ENCODE measurements at places on chromosomes 11 and 22.

DNA sequence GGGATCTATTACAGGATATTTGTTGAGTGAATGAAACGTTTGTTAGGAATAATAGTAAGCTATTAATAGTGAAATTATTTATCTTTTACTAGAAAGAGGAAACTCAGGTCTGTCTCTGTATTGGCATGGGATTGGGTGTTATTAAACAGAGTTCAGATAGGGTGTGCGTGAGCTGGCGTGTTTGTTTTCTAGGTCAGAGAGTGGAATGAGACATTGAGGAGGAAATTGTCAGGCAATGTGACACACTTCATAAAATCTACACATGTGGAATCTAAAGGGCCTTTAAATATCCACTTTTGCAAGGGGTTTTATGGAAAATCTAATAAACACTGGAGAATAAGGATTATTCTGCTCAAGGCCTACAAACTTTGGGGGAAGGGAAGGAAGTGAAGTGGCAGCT, 552.9 kb downstream of the NTM start:
- DNase-seq, result no peak

DNA sequence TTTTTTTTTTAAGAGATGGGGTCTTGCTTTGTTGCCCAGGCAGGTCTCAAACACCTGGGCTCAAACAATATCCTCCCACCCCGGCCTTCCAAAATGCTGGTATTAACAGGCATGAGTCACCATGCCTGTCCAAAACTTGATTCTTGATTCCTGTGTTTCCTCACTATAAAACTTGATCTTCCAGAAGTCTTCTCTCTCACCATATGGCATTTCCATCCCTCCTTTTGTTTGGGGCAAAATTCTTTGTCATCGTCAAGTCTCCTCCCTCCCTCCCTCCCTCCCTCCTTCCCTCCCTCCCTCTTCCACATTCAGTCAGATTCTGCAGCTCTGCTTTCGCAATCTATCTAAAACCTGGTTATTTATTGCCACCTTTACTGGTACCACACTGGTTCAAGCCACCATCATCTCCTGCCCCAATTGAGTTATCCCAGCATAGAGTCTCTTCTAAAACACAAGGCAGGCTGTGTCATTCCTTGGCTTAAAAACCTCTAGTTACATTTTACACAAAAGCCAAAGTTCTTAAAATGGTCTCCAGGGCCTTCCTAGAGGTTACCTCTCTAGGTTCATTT, 65.0 kb upstream of the HORMAD2 start:
- DNase-seq, result no peak

DNA sequence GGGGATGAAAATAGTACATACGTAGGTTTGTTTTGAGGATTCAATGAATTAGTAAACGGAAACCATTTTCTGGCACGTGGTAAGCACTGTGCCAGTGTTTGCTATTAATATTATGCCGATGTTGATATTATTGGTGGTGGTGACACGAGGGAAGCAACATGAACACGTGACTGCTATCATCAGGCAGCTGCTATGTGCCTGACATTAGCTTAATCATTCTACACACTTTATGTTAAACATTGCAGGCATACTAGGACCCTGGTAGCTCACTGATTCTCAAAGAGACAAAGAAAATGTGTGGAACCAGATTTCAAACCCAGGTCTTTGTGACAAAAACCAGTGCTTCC, 656 bp downstream of the SRRD start:
- no peak for DNase-seq

GRCh38 chr11:40842750-40843339, 616.6 kb downstream of the LRRC4C start:
- no peak for DNase-seq

- DNase-seq, result no peak
These were observed 46.6 kb downstream of the GGTLC2 start for GRCh38 chr22:22691055-22691454.

DNA sequence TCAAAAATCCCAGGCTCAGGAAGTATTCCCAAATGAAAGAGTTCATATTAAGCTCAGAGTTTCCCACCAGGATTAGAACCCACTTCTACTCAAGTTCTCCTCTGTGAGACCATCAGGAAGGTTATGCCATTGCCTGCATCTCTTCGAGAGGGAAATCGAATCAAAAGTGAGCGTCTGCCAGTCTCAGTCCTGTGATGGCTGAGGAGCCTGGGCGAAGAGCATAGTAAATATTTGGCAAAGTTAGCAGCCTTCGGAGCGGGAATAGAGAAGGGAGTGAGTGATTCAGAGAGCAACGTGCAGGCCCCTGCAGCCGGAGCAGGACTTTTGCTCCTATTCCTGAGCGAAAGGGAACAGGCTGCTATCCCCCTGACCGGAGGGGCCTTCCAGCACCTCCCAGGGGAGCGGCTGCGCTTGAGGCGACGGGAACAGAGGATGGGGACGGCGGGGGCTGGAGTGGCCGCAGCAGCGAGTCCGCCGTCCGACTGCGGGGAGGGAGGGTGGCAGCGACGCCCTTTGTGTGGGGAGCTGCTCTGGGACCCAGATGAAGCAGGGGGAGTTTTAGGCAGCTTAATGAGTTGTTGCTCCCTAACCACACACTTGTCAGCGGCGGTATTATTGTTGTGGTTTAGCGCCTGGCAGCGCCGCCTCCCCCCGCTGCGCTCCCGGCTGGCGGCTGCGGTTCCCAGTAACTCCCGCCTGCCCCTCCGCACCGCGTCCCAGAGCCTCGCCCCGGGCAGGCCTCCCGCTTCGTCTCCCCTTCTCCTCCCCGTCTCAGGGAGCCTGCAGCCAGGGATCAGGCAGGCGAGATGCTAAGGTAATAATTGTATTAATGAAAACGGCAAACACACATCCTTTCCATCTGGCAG, 21.7 kb upstream of the NRGN start:
- no peak for DNase-seq

All from stimulated activated CD8-positive, alpha-beta memory T cell treated with anti-CD3 and anti-CD28 coated beads, Interleukin-7, amount 100 ng/mL, for 24 hours (primary cell).